ENCODE measurements at places on chromosomes 3 and 15.

DNA sequence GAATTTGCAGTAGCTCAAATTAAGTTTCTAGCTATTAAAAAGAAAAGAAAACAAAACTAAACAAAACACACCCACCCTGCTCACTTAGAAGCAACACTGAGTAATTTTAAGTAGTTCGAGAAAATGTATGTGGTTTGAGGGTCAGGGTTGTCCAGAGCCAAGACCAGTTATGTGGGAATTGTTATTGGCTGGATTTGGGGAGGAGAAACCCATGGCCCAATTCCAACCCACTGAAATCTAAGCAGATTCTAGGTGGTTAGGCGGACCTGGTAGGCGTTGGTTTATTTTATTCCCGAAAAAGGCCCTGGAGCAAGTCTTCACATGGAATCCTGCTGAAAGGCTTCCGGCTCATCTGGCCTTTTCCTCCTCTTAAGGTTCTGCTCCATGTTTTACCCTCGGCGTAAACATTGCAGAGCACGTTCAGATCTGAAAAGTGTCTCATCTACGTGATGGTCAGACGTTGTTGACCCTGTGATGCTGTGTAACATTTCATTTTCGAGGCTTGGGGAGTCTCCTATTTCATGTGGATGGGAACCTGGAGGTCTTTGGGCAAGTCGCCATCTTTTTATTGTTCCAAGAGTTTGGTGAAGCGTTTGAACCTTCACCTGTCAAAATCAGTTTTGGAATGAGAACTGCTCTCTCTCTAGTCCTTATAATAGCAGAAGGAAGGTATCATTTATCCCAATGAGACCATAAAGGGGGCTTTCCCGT lies 64.0 kb downstream of the FLNB start:
- DNase-seq: no peak

DNA sequence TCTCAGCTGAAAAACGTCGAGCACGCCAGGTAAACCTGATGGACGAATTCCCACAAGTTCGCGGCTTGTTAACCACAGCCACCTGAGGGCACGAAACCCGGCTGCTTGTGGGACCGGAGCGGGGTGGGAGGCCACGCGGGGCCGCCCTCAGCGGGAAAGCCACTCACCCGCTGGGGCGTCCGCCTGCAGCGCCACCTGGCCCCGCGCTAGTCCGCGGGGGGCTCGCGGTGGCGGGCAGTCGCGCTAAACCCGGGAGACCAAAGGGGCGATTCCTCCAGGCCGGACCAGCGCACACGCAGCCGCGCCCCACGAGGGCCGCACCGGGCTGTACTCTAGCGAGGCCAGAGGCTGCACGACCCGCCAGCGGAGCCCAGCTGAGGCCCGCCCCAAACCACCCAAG lies 15.7 kb upstream of the CFAP161 start:
- no peak for DNase-seq

DNA sequence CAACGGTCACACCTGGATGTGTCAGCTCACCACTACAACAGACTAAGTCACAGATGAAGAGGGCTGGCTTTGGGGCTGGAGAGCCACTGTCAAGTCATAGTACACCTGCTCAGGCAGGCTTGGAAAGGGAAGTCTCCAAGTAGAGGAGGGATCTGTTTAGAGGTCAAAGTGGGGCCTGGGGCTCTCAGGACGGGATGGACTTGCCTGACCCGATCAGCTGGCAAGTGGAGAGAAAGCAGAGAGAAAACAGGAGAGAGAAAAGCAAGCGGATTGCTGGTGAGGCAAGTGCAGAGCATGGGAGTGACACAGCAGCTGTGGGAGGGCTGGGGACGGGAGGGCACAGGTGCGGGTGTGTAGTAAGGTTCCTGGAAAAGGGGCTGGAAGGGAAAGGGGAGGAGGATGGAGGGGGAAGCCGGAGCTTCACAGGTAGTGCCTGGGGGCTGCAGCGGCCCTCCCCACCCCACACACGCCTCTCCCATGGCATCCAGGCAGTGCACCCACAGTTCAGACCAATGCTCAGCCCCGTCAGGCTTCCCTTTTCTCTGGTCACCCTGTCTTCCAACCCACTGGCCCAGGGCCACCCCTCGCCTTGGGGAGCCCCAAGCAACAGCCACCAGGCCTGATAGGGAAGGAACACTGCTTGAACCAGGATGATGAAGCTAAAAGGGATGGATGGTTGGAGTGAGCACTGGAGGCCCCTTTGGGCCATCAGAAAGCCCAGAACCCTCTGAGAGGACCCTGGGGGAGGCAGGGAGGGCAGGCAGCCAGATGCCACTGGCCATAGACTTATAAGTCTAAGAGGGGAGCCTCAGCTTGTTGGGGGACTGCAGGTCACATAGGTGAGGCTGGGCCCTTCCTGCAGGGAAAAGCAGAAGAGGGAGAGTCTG lies 8.5 kb downstream of the RPS17 start:
- DNase-seq: no peak

DNA sequence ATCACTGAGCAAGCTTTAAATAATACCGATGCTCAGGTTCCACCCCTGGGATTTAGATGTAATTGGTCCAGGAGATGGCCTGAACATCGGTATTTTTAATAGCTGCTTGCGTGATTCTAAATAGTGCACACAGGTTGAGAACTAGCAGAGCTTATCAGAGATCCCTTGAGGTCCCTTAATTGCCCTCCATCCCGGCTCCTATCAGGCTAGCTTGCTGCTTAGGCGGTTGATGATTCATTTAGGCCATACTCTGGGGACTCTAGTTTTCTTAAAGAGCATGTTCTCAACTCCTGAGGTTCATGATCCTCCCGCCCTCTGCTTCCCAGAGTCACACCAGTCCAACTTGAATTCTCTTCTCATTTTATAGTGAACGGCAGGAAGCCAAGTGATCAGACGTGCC lies 280.3 kb downstream of the FEZF2 start:
- DNase-seq: no peak

DNA sequence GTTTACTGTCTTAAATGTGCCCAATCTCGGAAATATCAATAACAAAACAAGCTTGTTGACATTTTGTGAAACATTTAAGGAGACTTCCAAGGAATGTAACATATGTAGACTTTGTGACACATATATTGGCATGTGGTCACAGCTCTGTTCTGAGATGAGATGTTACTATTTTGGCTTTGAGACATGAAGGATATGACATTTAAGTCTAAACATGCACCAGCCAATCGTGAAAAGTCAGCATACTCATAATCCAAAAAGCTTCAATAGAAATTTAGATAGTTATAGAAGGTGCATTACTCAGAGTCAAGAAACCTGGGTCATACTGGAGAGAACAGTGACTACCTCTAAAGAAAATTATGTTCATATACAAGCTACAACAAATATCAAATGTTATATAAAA lies 13.4 kb downstream of the COMMD2 start:
- DNase-seq: no peak

- DNase-seq: no peak
Measured at GRCh38 chr15:82239685-82240391, 22.7 kb downstream of the EFL1 start.

DNA sequence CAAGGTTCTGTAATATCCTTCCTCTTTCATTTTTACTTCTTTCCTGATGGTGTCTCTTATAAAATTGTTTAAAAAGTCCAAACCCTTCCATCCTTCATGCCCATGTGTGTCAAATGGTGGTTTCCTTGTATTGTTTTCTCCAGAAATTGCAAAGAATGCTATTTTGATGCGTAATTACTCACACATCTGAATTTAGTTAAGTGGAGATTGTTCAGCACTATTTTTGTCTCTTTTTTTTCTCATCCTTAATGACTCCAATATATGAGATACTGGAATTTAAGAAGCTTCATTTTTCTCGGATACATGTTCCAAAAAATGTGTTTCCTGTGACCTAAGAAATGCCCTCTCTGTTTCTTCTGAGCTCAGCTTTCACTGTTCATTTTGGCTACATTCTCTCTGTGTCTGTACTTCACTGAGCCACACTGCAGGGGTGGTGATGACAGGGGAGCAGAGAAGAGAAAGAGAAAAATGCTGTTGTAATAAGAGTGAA lies 799.8 kb downstream of the DIPK2A start:
- DNase-seq: no peak

DNA sequence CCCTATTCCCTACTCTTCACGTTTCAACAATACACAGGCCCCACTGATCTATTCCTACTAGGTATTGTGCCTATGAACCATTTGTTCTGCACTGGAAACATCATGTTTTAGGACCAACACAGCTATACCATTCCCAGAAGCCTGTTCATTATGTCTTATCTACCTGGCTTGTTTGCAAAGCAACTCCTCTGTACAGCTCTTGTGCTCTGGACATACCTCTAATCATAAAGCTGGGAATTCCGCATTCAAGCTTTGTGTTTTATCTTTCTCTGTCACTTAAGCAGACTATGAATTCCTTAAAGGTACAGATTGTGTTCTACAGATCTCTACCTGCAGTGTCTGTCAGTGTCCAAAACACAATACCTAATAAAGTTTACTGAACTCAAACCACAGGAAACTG lies 87.5 kb upstream of the CSPG5 start:
- DNase-seq: no peak

DNA sequence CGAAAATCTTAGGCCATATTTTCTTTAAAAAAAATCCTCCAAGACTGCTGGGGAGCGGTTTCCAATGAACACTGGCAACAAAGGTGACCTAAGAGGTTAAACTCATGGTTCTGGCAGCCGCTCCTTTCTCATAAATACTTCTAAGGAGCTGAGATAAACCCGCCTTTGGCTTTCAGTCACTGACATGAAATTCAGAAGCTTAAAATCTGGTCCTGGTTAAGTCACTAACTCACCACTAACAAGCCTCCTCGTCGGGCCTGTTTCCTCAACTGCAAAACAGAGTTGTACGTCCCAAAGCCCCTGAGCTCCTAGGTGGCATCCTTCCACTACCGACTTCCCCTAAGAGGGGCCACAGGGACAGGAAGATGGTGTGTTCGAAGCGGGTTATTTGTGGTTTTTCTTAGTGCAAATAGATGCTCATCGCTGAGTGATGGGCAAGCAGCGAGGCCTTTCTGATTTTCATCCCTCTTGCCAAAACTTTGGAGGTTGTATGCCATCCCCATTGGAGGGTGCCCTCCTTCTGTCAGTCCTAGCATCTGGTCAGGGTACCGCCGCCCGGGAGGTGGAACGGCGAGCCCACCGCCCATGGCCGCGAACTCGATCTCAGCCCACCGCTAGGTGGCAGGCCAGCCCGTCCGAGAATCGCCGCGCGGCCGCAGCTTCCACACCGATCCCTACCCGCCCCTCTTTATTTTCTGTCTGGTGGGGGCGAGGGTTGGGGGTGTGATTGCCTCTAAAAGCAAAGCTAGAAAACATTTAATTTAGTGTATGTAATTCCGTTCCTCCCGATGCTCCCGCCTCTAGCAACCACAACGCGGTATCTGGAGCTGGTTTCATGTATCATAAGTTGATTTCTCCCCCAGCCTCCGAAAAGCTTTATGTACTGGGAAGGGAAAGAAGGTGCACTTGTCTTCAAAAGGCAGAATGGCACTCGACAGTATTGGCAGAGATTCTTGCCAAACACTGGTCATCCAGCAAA lies 4.6 kb downstream of the BCL6 start:
- peak; percentile 46 for DNase-seq

DNA sequence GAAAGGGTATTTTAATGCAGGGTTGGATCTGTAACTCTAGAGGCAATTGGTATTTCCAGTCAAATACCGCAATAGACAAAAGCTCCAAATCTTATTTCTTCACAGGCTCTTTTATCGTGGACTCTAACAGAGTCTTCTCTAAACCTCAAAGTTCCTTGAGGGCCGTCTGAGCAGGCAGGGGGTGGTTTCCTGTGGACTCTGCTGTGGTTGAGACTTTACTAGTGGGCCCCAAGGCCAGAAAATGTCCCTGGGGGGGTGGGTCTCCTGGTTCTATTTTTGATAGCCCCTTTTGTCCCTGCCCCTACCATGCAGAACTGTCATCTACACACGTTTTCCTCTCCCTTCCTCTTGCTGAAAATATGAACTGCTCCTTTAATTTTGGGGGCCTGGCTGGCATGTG lies 80.1 kb downstream of the ASB7 start:
- no peak for DNase-seq

GRCh38 chr15:75073197-75073596 lies 49.8 kb downstream of the PPCDC start:
- no peak for DNase-seq

DNA sequence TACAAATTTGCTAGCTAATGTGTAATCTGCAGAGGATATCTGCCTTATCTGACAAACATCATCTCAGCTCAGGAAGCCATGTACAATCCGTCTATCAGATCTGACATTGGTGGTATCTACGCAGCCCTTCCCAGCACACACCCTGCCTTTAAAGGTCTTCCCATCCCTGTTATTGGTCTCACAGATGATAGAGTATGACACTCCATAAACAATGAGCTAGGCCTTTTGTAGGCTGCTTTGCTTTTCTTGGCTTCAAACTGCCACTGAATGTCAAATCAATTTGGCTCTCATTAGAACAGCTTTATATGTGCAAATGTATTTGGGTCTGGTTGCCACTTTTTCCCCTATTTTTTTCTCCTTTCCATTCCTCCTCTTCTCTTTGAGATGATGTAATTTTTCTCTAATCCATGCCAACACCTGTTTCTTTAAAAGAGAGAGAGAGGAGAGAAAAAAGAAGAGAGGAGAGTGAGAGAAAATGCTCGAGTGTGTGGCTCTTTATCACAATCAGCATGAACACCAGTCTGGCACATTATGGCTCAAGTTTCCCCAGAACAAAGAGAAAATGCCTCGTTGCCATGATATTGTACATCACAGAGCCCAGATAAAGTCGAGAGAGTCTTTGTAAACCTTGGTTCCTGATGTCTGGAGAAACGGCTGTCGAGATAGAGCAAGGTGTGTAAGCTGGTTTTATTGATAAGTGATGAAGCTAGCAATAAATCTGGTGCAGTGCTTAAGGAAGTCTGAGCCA lies 80.8 kb upstream of the DPH6 start:
- DNase-seq: no peak

DNA sequence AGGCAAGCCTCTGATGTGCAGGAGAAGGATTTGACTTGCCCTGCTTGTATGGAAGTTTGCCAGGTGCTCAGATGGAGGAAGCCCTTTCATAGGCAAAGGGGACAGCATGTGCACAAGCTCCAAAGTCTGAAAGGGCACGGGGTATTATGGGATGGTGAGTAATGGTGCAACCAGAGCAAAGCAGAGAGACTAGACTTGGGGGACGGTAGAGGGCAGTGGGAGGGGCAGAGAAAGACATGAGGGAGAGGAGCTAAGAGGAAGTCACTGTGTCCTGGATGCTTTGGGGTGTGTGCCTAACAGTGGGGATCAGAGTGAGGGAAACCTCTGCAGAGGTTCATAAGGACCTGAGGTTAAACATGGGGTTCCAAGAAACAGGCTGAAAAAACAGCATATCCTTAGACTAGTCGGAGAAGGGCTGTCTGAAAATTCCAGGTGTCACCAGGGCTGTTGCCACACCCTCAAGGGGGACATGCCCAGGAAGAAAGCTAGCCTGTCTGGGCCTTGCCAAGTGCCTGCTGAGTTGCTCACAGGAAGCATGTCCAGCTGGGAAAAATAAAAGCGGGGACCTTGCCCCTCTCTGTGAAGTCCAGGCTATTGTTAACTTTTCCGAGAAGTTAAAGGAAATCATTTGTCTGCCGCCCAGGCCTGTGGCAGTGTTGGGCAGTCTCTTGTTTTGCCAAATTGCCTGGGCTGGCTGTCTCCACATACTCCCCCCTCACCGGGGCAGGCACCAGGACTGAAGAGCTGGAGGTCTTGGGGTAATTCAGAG lies 47.1 kb downstream of the HRH1 start:
- DNase-seq: no peak
